Upper lobe of left lung (tissue), 6 donors: ENCODE measurements at places on chromosomes 13 and 19.

- DNase-seq, result no peak
Observed at GRCh38 chr19:1384085-1384462, 367 bp downstream of the NDUFS7 start.

DNA sequence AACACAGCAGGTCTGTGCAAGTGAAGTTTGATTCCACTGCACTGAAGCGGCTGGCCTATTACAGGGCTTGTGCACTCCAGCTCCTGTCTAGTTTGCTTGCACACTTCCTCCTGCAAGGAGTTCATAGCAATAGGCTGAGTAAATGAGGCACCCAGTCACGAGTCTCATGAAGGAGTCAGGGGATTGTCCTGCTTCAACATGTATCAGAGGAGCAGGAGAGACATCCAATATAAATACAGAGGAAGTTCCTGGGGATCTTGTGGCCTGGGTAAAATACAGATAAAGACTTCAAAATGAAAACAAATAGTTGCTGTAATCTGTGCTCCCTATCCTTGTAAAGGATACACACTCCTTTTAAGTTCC is 259.9 kb downstream of the SLITRK1 start:
- no peak for DNase-seq

GRCh38 chr19:19461306-19461670 is 54.1 kb downstream of the TSSK6 start:
- no peak for DNase-seq

GRCh38 chr13:34571716-34572115 is 370.4 kb upstream of the NBEA start:
- DNase-seq, result no peak

DNA sequence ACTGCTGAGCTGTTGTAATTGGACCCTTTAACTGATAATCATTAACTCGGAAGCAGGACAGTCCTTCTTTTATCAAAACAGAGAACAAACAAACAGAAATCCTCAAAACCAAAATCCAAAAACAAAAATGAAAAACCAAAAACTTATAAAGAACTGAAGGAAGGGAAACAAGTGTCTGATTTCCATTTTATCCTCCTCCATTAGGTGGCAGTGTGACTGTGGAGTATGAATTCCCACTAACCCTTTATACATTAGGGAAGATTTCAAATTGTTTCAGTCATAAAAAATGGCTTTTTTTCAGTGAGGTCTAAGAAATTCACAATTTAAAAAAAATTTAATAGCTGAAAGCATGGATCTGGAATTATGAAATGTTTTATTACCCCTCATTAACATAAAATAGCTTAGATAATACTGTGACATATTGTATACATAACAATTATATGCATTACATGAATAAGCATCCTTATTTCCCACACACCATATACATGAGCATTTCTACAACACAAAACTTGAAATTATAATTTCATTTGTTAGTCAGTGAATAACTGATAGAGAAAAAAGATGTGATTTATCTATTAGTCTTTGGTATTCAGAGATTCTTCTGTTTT is 1074.3 kb upstream of the PCDH9 start:
- DNase-seq, result no peak

DNA sequence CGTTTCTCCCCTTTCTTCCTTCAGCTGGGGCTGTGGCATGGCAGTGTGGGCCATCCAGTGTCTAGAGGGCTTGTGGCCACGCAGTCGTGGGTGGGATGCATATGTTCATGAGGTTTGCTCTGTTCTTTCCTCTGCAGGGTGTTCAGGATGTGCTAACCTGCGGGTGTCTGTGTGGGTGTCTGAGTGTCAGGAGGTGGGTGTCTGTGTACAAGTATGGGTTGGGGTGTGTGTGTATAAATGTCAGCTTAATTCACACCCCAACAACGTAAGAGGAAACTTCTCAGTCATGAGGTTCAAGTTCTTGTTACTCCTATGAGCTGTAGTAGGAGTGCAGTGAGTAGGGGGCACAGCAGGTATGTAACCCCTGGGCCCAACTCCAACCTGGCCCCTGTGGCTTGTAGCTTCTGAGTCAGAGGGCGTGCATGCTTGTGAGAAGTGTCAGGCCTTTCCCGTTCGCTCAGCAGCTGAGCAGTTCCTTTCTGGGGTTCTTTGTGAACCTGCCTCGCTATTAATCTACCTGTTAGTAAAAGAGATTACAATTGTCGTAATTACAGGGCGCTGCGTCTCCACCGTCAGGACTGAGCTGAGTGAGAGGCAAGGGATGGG is 49.1 kb downstream of the NFIX start:
- DNase-seq, result no peak

DNA sequence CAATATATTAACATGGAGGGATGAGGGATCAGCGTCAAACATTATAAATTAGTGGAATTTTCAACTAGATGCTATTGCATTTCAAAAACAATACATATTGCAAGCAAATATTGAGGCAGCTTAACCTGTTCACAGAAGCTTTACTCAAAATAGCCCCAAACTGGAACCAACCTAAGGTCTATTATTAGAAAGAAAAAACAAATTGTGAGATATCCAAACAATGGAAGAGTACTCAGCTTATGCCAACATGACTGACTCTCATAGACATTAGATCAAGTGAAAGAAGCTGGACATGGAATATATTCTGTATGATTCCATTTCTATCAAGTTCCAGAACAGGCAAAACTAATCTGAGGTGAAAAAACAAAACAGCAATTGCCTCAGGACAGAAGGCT is 27.6 kb upstream of the NEK3 start:
- DNase-seq, result no peak

- DNase-seq, result no peak
Observed at GRCh38 chr13:96540670-96541069, 450.8 kb downstream of the HS6ST3 start.

GRCh38 chr13:52849291-52850071 is 1.0 kb upstream of the PCDH8 start:
- DNase-seq, result no peak

- no peak for DNase-seq
Observed at GRCh38 chr19:2629491-2630351, 72.8 kb downstream of the GNG7 start.

DNA sequence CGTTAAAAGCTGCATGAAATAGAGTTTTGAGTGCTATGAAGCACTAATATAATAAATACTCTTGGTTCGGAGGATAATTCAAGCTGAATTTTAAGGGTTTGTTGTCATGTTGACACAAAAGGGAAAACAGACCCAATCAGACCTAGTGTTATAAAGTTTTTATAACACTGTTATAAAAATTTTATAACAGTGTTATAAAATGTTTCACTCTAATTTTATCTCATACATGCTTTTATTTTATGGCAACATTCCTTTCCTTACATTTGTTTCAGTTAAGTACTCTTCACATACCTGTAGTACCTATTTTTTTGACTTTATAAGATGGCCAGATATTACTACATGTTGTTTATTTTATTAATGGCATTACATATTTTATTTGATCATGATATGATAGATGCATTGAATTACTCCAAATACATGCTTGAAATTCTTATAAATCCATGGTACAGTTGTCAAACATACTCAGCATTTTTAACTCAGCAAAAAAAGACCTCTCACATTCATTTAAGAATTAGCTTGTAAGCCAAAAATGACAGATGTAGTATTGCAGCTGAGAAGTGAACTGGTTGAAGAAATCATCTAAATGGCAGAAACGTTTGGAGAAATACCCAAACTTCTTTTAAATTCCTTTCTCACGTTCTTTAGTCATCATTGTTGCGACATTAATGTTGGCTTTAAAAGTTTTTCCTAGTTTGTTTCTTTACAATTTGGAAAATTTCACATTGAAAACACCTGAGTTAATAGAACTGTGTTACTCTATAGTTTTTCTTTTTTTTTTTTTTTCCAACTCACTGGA is 104.5 kb downstream of the PIBF1 start:
- DNase-seq, result no peak
